Left hindlimb (tissue), 1 donor: ENCODE measurements at places on chromosomes 7 and 10.

DNA sequence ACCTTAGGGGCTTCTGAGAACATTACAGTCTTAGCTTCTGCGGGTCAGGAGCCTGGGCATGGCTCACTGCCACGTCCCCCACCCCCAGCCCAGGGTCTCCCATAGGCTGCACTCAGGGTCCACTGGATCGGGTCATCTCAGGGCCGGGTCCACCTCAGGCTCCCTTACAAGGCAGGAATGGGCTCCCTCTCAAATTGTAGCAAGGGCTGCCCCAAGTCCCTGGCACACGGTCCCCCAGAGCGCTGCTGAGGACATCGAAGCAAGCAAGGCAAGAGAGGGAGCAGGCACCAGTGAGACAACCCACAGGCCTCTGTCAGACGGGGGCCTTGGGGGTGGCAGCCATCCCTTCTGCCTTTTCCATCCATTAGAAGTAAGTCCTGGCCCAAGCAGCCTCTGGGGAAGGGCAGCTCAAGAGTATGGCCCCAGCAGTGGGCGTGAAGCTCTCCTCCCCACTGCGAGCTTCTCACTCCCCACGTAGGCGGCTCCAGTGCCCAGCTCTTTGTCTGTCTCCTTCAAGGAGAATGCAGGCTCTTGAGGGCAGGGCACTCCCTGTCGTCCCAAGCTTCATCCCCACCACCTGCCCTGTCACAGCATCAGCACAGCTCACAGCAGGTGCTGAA, 18.0 kb upstream of the RET start:
- peak; percentile 4 for DNase-seq

- peak; percentile 25 for DNase-seq
Measured at GRCh38 chr10:132455986-132456847, 59.2 kb downstream of the PWWP2B start.

- DNase-seq: peak; percentile 78
Measured at GRCh38 chr7:150955519-150956394, 22.4 kb downstream of the KCNH2 start.

GRCh38 chr7:13989126-13989948, at the start of gene ETV1:
Gene ETV1, minus strand, starts transcription at chr7:13989666. Its CDS starts 614 bp downstream, at chr7:13989052.
- peak; percentile 89 for DNase-seq

- DNase-seq: no peak
Measured at GRCh38 chr10:11131112-11131639, 113.5 kb downstream of the CELF2 start.

DNA sequence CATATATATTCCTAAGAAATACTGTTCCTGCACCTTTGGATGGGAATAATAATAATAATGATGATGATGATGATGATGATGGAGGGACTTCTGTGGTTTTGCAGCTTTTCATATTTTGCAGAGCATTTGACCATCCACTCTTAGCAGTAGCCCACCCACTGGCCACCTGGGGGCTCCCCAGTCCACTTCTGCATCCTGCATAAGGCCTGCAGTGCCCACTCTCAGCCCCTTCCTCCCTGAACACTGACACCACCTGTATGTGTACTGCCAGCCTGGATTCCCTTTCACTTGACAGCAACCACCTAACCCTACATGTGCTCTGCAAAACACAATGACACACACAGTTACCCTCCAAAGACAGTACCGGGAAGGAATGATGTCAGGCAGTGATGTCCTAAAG, 131.4 kb downstream of the ADAM12 start:
- no peak for DNase-seq

- no peak for DNase-seq
Measured at GRCh38 chr7:44970523-44971051, 8.2 kb downstream of the MYO1G start.

DNA sequence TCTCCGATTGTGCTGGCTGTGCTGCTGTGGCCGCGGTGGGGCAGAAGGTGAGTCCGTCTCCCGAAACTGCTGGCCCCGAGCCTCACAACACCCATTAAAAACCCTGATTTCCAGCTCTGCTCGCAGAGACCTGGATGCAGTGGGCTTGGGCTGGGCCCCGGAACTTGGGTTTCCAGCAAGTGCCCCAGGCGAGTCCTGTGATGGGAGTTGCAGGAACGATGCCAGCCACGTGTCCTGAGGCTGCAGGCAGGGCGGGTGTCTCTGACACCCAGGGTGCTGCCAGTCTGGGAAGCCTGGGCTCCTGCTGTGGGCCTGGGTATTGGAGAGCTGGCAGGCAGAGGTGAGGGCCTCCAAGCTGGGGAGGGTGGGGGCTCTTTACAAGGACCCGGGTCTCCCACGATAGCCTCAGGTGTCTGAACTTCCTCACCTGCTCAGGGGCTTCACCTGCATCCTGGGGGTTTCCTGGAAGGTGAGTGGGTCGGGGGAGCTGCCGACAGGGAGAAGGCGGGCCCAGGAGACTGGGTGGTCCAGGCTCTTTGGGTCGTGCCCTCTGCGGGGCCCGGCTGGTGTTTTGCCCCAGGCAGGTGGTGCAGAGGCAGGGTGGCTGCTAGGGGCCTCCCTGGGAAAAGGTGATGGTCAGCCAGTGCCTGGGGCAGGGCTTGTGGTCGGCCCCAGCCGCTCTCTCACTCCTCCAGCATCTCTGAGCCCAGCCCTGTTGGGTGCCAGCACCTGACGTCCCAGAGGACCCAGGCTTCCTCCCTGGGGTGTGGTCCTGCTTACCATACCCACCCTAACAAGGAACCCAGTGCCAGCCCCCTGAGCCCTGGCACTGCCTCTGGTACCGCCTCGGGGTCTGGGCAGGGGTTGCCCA, 180.3 kb downstream of the DNAJB6 start:
- no peak for DNase-seq

- DNase-seq: no peak
Measured at GRCh38 chr7:45656431-45656830, 82.3 kb downstream of the ADCY1 start.

- no peak for DNase-seq
Measured at GRCh38 chr7:151936207-151936606, 20.0 kb upstream of the GALNTL5 start.

DNA sequence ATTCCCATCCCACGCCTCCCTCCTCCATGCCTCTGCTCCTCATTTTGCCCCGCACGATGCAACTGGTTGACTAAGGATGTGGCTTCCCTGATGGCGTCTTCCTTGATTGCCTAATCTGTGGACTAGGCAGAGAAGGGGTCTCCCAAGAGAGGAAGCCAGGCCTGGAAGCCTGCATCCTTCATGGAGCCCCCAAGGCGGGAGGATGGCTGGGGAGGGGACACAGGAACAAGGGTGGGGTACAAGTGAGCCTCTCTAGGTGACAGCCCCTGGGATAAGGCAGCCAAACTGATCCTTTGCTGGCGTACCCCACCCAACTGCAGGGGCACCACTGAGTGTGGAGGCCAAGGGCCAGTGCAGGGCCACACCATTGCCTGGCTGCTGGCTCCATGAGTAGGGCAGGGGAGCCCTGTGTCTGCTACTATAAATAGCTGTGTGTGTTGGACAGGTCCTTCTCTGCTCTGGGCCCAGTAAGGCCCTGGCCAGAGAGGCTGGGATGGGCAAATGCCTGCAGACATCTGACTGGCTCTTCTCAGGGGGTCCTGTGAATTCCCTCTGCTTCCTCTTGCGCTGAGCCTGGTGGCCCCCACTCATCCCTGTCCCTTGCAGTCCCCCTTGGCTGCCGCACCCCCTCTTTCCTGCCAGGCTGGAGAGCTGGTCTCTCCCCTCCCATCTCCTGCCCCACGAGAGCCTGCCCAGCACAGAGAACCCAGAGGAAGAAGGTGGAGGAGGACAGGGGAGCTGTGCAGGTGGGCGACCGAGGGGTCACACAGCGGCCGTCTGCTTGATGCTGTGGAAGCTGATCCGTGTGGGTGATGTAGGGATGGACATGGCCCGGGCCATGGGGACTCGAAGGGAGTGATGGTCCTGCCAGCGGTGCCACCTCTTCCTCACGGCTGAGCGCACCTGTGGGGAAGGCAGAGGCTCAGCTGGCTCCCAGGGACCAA, 29.3 kb downstream of the CRHR2 start:
- no peak for DNase-seq

DNA sequence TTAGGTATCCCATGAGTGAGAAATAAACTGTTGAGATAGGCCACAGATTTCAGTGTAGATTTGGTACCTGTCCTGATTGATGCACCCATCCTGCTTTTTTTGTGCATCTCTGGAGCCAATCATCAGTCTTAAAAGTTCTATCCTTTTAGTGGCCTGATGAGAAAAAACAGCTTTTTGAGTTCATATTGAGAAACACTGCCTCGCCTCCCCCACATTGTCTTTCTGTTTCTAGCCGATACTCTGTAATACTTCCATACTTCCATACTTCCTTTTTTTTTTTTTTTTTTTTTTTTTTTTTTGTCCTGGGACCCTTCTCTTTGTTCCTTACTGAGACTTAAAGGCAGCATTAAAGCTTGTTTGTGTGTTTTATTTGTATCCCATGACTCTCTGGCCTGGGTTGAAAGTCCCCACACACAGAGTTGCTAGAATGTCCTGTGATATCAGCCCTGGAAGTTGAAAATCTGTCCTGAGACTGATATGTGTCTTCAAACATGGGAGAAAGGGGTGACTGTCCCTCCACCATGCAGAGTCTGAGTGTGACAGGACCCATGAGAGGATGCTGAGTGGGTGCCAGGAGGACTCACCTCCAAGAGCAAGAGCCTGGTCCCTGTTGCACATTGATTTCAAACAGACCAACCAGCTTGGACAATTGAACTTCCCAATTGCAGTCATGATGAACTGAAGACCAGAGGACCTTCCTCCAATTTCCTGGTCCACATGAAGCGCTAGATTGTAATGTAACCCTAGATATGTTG, 5.7 kb downstream of the ZNF22 start:
- DNase-seq: no peak

DNA sequence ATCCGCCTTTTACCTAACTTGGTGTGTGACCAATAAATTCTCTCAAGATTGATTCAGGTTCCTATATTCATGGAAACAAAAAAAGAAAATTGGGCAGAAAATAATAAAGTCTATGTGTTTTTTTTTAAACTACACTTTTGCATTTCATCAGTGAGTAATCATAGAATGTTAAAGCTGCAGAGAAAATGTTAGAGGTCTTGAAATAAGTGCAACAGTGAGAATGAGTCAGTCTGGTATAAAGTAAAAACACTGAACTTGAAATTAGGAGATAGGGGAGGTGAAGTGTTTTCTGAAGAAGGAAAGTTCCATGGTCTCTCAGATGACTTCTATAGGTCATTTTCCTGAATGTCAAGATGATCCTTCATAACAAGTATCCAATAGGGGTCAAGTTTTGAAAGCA, 202.6 kb upstream of the NRP1 start:
- no peak for DNase-seq

- DNase-seq: no peak
Measured at GRCh38 chr10:117581961-117582360, 39.4 kb downstream of the EMX2 start.

DNA sequence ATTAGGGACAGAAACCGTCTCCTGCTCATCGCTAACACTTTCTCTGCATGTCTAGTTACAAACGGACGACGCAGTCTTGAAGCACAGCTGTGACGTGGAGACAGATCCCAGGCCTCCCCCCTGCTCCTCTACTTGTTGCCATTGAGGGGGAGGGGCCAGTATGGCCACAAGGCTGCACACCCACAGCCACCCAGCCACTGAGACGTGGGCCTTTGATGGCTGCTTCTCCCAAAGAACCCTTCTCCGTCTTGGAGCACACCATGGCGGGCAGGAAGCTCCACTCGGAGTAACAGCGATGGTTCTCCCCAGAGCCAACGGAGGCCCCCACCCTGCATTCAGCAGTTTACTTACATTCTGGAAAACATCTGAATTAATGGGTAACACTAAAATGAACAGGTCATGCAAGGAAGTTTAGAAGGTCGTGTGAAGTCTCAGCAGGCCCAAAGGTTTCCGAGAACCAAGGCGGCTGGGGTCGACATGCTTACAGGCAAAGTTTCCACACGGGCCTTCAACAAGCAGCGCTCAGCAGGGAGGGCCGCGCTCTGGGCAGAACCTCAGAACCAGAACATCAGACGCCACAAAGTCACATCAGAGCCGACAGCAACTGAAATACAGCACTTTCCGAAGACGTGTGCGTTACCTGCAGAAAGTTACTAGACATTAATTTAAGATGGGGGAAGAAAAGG, 169.6 kb downstream of the DIP2C start:
- DNase-seq: no peak

- no peak for DNase-seq
Measured at GRCh38 chr7:31047313-31048146, 4.6 kb upstream of the ADCYAP1R1 start.

GRCh38 chr10:4024516-4025245, 239.7 kb upstream of the KLF6 start:
- no peak for DNase-seq

DNA sequence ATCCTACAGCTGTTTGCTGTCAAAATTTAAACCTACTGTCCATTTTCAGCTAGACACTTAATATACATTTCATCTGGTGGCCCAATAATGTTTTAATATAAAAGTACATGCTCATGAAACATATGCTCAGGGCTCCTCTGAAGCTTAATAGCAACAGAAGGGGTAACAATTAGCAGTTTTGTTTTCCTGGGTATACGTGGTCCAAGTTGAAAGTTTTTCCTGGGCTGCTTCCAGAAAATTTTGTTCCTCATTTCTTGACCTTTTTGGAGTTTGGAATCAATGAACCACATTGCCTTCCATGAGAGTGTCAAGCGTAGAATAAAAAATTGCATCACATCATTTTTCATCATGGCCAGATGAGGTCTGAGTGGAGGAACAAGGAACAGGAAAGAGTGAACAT, 537.3 kb upstream of the MGMT start:
- no peak for DNase-seq

DNA sequence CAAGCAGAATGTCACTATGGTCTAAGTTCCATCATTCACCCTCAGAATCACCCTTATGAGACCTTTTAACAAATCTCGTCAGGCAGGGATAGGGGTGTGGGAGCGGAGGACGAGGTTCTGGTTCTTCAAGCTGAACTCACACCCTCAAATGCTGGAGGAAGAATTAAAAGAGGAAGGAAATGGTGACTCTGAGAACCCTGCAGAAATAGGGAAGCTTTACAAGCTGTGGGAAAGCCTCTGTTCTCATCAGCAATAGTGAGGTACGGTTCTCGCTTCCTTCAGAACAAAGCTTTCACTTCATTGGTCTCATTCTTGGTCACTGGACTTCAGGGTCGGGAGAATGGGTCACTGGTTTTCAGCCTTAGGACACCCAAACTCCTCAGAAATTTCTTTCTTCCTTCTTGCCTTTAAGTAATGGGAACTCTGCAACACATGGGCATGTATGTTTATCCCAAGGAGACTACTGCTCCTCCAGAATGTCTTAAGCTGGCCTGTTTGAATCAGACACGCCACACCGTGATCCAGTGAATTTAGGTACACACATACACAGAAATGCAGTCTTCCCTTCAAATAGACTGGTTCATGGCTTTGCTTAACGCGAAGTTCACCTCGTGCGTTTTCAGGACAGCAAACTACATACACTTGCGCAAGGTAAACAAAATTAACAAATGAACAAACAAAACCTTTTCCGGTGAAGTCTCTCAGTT, 226.0 kb downstream of the SFMBT2 start:
- DNase-seq: no peak

DNA sequence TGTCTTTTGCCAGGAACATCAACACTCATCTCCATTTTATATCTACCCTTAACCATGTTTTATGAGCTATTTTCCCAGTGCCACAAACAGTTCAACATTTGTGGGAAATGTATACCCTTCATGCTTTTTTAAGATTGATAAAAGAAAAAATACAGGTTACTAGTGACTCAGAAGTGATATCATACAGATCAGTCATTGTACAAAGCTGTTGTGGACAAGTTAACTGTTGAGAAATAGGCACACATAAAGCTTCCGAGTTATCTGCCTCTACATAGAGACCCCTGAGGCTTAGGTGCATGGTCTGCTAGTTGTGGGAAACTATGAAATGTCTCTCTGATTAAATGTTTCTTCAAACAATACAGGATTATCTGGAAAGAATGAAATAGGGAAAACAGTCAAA, 96.3 kb downstream of the LSM5 start:
- no peak for DNase-seq

- no peak for DNase-seq
Measured at GRCh38 chr7:37719077-37719476, 35.5 kb downstream of the GPR141 start.
